ENCODE measurements at places on chromosomes 3 and 15. TPM values are rescaled to one million over a fixed set of nuclear protein-coding genes. Genes with fewer than 3 reads are reported as not detected.

- no peaks in the 10 kb centered on the region for H3K27me3 ChIP-seq
- H3K27ac ChIP-seq = no peak overlapping the region
- H3K36me3 ChIP-seq = no peaks in the 10 kb centered on the region
- no peak overlapping the region for H3K4me3 ChIP-seq
These were observed 512.7 kb upstream of the CDIN1 start for GRCh38 chr15:36066757-36067156.

DNA sequence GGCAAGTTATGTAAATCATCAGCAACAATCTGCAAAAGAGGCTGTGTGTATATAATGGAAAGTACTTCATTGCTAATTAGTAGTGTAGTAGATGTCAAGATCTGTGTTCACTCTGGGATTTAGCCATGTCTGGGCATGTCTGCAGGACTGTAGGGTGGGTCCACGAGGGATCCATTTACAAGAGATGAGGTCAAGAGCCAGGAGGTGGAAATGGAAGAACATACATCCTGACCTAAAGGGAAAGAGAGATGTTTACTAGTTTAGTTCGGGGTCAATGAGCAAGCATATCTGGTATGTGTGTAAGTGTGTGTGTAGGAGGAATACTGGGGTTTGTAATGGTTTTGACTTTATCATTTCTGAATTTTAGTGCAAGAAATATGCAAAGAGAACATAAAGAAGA is 171.5 kb upstream of the NANOGP8 start:
- DNase-seq = no peak
- H3K4me1 ChIP-seq = no peaks in the 10 kb centered on the region

- H3K36me3 ChIP-seq = peaks cover 3% of the 10 kb centered on the region
- H3K4me3 ChIP-seq = no peak overlapping the region
- peaks cover 11% of the 10 kb centered on the region for H3K27me3 ChIP-seq
- no peak for DNase-seq
- no peak overlapping the region for H3K27ac ChIP-seq
These were observed 237.4 kb upstream of the TGFBR2 start for GRCh38 chr3:30368978-30369377.

GRCh38 chr3:108459225-108459624 is 51.2 kb downstream of the MYH15 start:
- H3K4me1 ChIP-seq = peaks cover 3% of the 10 kb centered on the region
- no peak overlapping the region for H3K4me3 ChIP-seq
- peaks cover 8% of the 10 kb centered on the region for H3K27me3 ChIP-seq
- no peak for DNase-seq
- peaks cover 3% of the 10 kb centered on the region for H3K36me3 ChIP-seq
- H3K27ac ChIP-seq = no peak overlapping the region

GRCh38 chr3:53489787-53490458 is 4.5 kb upstream of the CACNA1D start:
- DNase-seq = no peak
- H3K4me1 ChIP-seq = peaks cover 4% of the 10 kb centered on the region
- H3K4me3 ChIP-seq = no peak overlapping the region
- no peak overlapping the region for H3K27ac ChIP-seq
- H3K27me3 ChIP-seq = peaks cover 36% of the 10 kb centered on the region

DNA sequence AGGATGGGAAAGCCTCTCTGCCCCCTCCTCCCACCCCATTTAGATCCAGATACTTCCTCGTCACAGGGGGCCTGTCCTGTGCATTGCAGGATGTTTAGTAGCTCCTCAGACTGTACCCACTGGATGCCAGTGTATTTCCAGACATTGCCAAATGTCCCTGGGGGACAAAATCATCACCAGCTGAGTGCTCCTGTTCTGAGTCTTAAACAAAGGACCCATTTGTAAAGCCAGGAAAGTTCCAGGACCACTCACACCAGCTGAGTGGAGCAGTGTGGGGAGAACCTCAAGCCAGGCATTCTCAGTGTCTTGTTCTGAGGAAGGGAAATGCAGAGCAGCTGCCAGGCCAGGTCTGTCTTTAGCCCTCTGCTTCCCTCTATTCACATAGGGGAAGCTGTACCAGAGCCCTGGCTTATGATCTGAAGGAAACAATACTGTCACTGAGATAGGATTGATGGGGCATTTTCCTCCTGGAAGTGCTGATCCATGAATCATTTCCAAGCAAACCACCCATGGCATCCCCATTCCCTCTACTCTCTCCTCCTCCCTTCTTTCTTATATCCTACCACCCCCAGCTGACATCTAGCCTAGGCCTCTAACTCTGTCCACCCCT is 67.4 kb upstream of the MEX3B start:
- no peak for DNase-seq
- H3K36me3 ChIP-seq = no peaks in the 10 kb centered on the region
- no peaks in the 10 kb centered on the region for H3K27me3 ChIP-seq
- H3K4me3 ChIP-seq = no peak overlapping the region
- no peaks in the 10 kb centered on the region for H3K4me1 ChIP-seq

GRCh38 chr15:25426896-25427610 is 11.8 kb downstream of the UBE3A start:
- H3K36me3 ChIP-seq = peaks cover 60% of the 10 kb centered on the region
- H3K4me1 ChIP-seq = peaks cover 18% of the 10 kb centered on the region
- no peak for DNase-seq

DNA sequence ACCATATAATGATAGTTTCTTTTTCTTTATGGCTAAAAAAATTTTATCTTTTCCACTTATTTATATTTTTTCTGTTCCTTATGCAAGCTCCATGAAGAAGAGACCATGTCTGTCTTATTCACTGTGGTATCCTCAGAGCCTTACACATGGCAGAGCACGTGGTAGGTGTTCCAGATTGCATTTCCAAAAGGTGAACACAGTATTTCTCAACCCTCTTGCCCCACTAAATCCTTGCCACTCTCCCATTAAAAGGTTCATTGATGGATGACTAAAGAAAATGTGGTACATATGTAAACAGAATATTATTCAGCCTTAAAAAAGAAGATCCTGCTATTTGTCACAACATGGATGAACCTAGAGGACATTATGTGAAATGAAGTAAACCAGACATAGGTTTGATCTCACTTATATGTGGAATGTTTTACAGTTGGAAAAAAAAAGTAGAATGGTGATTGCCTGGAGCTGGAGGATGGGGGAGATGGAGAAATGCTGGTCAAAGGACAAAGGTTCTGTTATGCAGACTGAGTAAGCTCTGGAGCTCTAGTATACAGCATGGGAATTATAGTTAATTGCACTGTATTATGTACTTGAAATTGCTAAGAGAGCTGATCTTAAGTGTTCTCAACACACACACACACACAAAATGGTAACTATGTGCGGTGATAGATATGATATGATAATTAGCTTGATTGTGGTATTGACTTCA is 266.7 kb downstream of the CNTN3 start:
- no peaks in the 10 kb centered on the region for H3K27me3 ChIP-seq
- H3K27ac ChIP-seq = no peak overlapping the region
- no peak for DNase-seq
- H3K36me3 ChIP-seq = no peaks in the 10 kb centered on the region

GRCh38 chr3:100454677-100455076 is 37.7 kb upstream of the TMEM45A start:
- no peaks in the 10 kb centered on the region for H3K27me3 ChIP-seq
- DNase-seq = no peak
- no peak overlapping the region for H3K27ac ChIP-seq
- H3K4me1 ChIP-seq = peaks cover 4% of the 10 kb centered on the region
- H3K4me3 ChIP-seq = no peak overlapping the region

DNA sequence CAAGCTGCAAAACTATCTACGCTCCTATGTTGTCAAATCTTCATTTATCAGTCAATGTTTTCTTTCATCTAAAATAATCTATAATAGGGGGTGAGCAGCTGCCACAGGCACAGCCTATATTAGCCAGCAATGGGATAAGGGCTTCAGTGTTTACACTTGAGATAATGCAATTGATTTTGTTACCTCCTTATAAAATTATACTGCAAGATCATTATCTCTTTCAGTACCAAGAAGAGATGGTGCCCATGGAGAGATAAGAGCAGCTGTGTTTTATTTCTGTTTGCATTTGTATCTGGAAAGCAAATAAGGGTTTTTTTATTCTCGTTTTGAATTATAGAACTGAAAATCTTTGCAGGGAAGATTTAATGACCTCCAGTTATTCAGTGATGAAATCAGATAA is 68.9 kb downstream of the PLD1 start:
- H3K4me3 ChIP-seq = no peak overlapping the region
- no peaks in the 10 kb centered on the region for H3K36me3 ChIP-seq
- H3K27me3 ChIP-seq = peaks cover 27% of the 10 kb centered on the region
- no peaks in the 10 kb centered on the region for H3K4me1 ChIP-seq
- H3K27ac ChIP-seq = no peak overlapping the region

DNA sequence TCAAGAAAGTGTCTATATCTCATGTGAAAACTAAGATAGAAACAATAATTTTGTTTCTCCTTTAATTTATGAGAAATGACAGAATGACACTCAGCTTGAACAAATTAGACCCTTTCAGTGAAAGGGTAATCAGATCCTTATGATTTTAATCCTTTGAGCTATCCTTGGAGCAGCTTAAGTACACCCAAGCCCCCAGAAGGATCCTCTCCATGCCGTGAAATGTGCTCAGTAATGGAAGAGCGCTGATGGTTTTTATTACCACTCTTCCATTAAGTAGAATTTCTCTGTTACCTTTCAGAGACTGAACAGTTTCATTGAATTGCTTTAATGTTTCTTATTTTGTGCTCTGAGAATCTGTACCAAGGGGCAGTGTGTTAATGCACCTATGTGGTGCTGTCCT is 54.3 kb downstream of the HMG20A start:
- DNase-seq = no peak
- peaks cover 9% of the 10 kb centered on the region for H3K4me1 ChIP-seq
- H3K4me3 ChIP-seq = no peak overlapping the region
- peaks cover 60% of the 10 kb centered on the region for H3K36me3 ChIP-seq
- no peak overlapping the region for H3K27ac ChIP-seq

- H3K27me3 ChIP-seq = no peaks in the 10 kb centered on the region
- DNase-seq = no peak
- H3K36me3 ChIP-seq = peaks cover 87% of the 10 kb centered on the region
- peaks cover 76% of the 10 kb centered on the region for H3K4me1 ChIP-seq
- H3K27ac ChIP-seq = peak overlapping the region; percentile 78
These were observed 138.0 kb upstream of the BHLHE40 start for GRCh38 chr3:4841225-4841624.

DNA sequence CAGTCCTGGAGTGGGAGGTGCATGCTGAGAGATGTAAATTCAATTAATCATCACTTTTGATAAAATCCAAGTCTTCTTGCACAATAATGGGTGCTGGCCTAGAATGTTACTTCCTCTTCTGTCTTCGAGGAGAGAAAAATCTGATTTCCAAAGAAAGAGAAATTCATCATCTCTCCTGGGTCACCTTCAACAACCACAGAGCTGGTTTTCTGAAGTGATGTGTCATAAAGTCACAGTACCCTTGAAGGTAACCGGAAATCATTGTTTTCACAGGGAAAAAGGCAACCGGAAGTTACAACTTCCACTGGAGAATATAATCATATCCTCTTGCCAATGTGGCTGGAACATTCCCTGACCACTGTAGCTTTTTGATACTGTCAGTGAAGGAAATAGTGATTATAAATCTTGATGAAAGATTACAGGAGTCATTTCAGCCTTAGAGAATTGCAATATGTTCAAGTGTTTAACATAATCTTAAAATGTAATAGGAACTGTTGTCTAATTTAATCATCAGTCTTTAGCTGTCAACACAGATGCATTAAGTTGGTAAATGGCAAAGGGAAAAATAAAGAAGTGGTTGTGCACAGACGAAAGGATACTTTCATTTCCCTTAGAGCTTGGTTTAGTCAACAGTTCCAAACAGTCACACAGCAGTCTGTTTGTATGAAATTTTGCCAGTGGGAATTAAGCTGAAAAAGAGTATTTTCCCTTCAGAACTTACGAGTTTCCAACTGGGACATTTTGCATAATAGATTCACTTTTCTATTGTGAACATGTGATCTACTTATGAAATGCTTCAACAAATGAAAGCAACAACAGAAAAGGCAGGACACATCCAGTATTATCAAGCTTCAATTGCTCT is 106.5 kb upstream of the SLC4A7 start:
- no peaks in the 10 kb centered on the region for H3K36me3 ChIP-seq
- H3K27ac ChIP-seq = peak overlapping the region; percentile 81

DNA sequence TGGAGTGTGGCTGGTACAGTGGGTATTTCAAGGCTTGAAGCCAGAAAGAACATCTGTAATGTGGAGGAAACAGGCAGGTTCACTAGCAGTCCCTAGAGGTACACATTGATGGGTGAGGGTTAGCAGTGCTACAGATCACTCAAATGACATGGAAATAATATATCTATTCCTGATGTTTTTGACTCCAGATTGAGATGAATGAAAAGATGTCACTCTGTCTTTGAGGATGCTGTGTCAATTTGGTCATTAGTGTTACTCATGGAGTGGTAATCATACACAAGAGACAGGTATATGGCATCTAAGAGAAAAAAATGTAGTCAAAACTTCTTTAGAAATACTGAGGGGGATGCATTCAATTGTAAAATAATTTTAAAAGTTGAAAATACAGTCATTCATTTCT is 135.1 kb downstream of the ZIC1 start:
- H3K27ac ChIP-seq = no peak overlapping the region
- H3K36me3 ChIP-seq = no peaks in the 10 kb centered on the region
- H3K4me1 ChIP-seq = no peaks in the 10 kb centered on the region
- no peaks in the 10 kb centered on the region for H3K27me3 ChIP-seq

DNA sequence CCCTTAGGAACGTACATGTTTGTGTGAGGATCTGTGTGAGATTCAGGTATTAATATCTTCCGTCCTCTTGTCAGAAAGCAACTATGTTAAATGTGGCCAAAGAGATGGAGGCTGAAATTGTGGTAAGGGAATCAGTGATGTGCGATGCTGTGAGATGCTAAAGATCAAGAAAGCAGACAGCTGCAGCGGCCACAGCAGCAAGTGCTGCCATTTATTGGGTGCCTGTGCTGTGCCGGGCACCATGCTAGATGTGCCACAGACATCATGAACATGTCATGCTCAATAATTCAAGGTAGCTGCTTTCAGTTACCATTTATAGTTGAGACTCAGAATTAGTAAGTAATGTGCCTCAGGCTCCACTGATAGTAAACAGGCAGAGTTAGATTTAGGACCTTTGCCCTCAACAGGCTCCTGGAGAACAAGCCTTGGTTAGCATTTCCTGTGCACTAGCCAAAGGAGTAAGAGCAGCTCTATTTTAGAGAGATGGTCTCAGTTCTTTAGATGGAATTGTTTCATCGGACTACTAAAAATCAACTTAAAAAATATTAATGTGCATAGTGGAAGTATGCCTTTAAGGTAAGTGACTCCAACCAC is 24.9 kb downstream of the LARS2 start:
- no peaks in the 10 kb centered on the region for H3K27me3 ChIP-seq
- H3K36me3 ChIP-seq = peaks cover 32% of the 10 kb centered on the region
- H3K27ac ChIP-seq = no peak overlapping the region
- DNase-seq = no peak
- peaks cover 10% of the 10 kb centered on the region for H3K4me1 ChIP-seq

- no peaks in the 10 kb centered on the region for H3K36me3 ChIP-seq
- H3K4me3 ChIP-seq = no peak overlapping the region
- H3K4me1 ChIP-seq = no peaks in the 10 kb centered on the region
- DNase-seq = no peak
- no peak overlapping the region for H3K27ac ChIP-seq
These were observed 577.7 kb downstream of the MECOM start for GRCh38 chr3:169085827-169086226.

Gene ERICH6
- total RNA-seq = 0.39 TPM

Gene TIMP4
- total RNA-seq = 0.92 TPM

Gene DUOX1
- total RNA-seq = 0.37 TPM

Gene STAC
- total RNA-seq = not detected

Gene GOLGA8M
- 0.55 TPM for total RNA-seq
